Activated effector memory CD4-positive, alpha-beta T cell treated with anti-CD3 and anti-CD28 coated beads, Interleukin-2, amount 50 U/mL, for 16 hours (primary cell): ENCODE measurements at places on chromosomes 1 and 21.

GRCh38 chr1:203127666-203128430 lies at the start of gene ADORA1:
ADORA1 (plus strand) TSS chr1:203127726; CDS start chr1:203128842, 1,116 bp downstream.
- peak; percentile 57 for DNase-seq

GRCh38 chr1:36475910-36476604 lies 6.7 kb downstream of the CSF3R start:
- no peak for DNase-seq

- no peak for DNase-seq
Measured at GRCh38 chr1:3001471-3002348, 19.6 kb upstream of the ACTRT2 start.

- DNase-seq: no peak
Measured at GRCh38 chr21:20944139-20944538, 54.1 kb upstream of the NCAM2 start.

DNA sequence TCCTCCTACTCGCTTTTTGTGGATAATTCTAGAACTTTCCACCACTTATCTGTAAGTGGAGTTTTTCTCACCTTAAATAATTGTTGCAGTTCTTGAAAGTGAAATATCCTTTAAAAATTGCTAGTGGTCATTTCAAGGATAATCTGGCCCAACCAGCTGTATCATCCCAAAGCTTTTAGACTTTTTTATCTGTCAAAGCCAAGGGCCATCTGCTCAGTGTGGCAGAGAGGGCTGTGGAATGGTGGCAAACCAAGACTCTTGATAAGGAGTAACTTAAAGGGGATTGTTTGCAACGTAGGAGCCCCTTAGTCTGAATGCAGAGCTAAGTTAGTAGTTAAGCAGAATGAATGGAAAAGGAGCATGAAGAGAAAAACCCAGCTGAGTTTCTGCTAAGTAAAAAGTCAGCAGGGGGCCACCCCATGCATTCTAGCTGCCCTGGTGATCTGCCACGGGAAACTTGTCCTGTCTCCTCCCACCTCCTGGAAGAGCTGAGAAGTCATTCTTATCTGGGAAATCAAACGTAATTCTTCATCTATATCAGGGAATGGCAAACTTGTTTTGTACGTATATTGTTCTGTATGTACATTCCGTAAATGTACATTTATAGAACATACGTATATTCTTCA lies 169.3 kb downstream of the PRDM2 start:
- DNase-seq: no peak

DNA sequence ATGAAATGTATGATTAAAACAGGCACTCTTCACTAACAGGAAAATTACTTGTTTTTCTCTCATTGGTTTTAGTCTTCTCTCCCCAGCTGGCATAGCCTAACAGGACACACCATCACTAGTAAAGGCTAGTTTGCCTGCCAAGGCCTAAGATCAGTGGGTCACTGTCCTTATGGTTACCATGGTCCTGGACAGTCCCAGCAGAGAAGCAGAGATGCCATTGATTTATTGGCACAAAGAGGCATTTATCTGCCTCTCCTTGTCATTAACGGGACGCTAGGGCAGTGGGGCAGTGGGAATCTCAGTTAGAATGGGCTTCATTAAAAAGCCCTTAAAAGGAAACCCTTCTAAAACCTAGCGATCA lies 13.9 kb downstream of the CD247 start:
- no peak for DNase-seq

- DNase-seq: no peak
Measured at GRCh38 chr1:156694690-156694962, 10.8 kb downstream of the CRABP2 start.

- DNase-seq: no peak
Measured at GRCh38 chr1:84345220-84345619, 43.7 kb downstream of the SAMD13 start.

- peak; percentile 50 for DNase-seq
Measured at GRCh38 chr21:42739061-42739931, 85.9 kb downstream of the PDE9A start.

- no peak for DNase-seq
Measured at GRCh38 chr1:205306929-205307566, 14.5 kb downstream of the NUAK2 start.

- no peak for DNase-seq
Measured at GRCh38 chr1:162094271-162094670, 24.8 kb downstream of the NOS1AP start.

DNA sequence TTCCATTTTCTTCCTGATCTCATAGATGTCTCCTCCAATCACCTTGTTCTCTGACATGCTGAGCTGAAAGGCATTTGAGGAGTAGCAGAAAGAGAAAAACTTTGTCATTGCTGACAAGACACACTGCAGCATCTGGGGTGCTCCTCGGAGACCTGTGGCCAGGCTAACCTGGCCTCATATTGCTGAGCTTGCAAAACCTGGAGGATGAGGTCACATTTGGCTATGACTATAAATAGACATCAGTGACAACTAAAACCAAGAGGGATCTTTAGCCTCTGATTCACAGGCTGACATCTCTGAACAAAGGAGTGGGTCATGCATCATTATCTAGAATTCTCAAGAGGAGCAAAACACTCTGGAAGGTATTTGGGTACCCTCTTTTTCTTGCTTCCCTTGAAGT lies 83.7 kb downstream of the PROX1 start:
- DNase-seq: no peak

DNA sequence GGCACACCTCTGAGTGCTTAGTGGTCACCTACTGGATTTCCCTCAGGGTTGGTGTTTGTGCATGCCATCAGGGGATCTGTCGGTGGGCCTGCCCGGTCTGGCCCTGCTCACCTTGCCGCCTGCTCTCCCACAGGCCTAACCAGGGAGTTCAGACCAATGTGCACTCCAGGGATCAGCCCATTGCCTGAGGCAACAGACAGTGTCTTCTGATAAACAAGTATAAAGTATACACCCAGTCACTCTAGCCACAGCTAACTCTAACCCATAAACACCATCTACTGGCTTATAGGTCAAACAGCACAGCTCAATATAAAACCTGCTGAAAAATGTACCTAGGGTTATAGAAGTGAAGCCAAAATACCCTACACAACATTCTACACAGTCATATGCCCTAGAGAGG lies 1300.0 kb downstream of the PLA2G4A start:
- DNase-seq: no peak

GRCh38 chr1:6962478-6962995 lies 177.3 kb downstream of the CAMTA1 start:
- DNase-seq: peak; percentile 70

GRCh38 chr21:15559660-15560059 lies 170.1 kb upstream of the USP25 start:
- no peak for DNase-seq

DNA sequence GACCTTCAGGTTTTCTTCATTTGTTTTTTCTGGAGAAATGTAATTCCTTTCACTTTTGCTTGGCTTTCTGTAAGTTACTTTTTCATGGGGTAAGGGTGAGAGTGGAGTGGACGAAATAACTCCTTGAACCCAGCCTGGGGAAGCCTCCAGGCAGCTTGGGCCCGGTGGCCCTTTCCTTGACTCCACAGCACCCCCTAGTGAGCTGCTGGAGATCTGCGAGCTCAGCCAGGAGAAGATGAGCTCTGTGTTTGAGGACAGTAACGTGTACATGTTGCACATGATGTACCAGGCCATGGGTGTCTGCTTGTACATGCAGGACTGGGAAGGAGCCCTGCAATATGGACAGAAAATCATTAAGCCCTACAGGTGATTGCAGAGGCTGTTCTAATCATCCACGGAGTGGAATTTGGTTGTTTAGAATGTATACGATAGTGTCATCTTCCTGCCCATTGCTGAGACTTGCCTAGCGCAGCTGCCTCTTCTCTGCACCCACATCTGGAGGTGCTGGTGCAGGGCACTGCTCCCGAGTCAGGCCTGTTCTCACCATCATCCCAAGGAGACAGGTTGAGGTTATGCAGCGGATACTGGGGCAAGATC lies 51.0 kb downstream of the SMYD2 start:
- peak; percentile 77 for DNase-seq

- no peak for DNase-seq
Measured at GRCh38 chr1:167812972-167813371, 91.2 kb downstream of the MPZL1 start.

DNA sequence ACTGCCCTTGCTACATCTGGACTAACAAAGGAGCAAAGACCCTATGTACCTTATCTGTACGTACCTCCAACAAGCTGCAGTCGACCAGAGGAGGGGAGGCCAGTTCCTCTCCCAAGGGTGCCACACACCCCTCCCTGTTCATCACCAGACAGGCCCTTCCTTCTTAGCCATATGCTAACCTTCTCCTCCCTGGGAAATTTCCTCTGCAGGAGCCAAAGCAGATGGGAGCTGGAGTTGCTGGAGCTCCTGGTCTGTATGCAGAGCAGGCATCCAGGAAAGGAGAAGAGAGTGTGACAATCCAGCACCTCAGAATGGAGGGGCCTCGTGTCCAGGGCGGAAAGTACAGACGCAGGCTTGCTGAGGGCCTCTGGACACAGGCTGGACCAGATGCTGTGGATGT lies 48.5 kb downstream of the C8B start:
- no peak for DNase-seq

DNA sequence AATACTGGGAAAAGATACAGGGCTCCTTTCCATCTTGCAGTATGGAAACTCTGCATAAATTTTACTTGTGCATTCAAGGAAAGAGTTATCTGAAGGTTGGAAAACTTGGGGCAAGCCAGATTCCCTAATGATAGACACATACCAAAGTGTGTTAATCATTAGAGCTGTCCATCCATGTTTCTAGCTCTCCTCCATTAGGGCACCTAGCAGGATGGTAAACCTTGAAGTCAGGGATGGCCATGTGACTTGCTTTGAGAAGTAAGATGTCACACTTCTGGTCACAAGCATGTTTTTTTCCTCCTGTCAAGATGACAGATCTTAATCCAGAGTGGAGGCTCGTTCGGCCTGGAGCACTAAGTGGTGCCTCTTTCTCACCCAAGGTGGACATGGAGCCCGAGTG lies 241.9 kb upstream of the RUNX1 start:
- no peak for DNase-seq

- no peak for DNase-seq
Measured at GRCh38 chr1:22208268-22208972, 65.5 kb upstream of the WNT4 start.

- DNase-seq: no peak
Measured at GRCh38 chr1:31458287-31458896, 45.4 kb downstream of the SERINC2 start.

- DNase-seq: no peak
Measured at GRCh38 chr1:231619257-231619634, 7.3 kb upstream of the DISC1 start.

GRCh38 chr1:58283388-58284224 lies 262.9 kb downstream of the OMA1 start:
- no peak for DNase-seq

GRCh38 chr1:12475101-12475500 lies 142.9 kb downstream of the DHRS3 start:
- DNase-seq: no peak

DNA sequence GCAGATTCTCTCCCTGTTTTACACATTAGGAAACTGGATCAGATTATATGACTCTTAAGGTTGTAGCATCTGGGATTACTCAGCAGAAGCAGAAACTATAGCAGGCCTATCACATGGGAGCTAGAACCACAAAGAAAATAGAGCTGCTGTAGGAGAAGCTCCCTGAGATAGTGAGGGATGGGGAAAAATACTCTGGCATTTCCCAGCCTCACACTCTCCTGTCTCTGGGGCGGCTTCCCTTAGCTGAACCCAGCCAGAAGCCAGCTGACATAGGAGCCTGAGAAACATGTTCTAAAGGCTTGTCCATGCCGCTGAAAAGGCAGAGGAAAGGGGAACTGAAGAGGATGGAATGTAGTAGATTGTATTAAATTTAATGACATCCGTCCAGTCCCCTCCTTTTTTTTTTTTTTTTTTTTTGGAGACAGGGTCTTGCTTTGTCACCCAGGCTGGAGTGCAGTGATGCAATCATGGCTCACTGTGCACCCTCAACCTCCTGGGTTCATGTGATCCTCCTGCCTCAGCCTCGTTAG lies 76.8 kb upstream of the DNAJC6 start:
- DNase-seq: no peak

DNA sequence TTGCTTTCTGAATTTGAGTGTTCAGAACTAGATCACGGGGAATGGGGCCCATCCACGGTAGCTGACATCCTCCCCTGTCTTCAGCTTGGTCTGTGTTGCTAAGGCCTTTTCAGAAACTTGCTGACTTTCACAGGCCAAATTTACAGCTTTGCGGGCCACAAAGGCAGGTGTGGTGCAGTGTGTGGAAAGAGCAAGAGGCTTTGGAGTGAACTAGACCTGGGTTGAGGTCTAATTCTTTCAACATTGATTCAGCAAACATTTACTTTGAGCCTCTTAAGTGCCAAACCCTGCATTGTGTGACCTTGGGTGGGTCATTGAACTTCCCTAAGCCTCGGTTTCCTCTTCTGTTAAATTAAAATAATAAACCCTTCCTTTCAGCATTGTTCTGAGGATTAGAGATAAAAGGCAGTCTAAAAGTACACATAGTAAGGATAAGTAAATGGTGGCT lies 24.3 kb downstream of the STPG1 start:
- no peak for DNase-seq

DNA sequence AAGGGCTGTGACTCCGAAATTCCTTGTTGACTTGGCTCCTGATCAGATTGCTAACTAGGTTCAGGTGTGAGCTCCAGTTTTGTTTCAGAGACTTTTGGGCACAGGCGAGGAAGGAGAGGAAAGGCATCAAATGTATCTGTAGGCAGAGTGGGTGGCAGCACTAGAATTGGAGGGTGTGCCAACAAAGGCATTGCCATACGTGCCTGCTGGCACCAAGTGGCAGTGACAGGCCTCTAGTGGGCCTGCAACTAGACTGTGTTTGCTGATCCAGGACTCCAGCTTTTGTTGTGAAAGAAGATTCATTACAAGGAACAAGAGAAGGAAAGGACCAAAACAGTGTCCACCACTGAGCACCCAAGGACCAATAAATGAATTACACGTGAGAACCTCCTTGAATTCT lies 79.5 kb downstream of the TM2D1 start:
- no peak for DNase-seq
